ENCODE measurements at places on chromosomes 3 and 15.

DNA sequence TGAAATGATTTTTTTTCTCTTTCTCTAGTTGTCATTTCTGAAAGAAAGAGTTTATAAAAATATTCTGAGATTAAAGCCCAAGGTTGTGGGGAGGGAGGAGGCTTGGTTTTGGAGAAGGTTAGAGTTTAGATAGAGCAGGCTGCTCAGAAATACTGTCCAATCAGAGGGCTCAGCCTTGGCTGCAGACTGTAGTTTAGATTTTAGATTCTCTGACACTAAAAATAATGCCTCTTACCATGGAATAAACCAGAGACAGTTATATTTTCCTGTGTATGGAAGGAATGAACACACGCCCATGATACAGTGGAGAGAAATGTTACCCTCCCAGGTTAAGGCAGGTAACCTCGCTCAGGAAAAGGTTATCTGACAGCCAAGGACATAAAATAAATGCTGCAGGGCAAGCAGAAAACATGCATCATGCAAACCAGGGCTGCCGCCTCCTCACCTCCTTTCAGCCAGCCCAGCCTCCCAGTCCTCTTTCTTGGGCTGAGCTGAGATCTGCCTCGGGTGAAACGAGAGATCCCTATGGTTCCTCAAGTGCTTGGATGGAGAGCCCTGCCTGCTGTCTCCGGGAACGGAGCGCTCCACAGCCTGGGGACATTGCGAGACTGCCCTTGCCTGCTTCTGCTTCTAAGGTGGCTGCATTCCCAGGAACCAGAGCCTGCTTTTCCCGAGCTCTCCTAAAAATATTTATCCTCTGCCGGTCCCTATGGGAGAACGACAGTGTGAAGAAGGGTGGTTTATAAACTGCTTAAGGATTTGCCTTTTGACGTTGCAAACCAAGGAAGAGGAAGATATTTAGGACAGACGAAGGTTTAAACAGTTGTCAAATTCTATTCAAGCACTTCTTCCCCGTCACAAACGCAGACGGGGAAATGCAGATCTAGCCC is 848 bp downstream of the NCEH1 start:
- no peak for DNase-seq

DNA sequence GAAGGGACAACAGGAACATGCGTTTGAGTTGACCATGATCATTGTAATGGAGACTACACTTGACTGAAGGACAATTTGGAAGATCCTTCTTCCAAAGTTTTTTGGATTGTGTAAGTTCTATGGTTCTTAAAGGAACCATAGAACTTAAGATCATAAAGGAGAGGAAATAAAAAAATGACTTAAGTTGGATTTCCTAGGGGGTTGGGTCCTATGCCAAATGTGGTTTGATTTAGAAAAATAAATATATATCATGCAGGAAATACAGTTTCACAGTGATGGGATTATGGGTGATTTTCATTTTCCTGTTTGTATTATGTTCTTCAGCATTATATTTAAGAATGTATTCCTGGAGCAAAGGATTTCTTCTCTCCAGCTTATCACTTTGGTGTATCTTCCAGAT is 305.5 kb upstream of the DPH6 start:
- no peak for DNase-seq

- no peak for DNase-seq
These were observed 204.8 kb upstream of the IGF1R start for GRCh38 chr15:98443526-98443925.

GRCh38 chr3:14227856-14228255 is 49.2 kb downstream of the LSM3 start:
- no peak for DNase-seq

DNA sequence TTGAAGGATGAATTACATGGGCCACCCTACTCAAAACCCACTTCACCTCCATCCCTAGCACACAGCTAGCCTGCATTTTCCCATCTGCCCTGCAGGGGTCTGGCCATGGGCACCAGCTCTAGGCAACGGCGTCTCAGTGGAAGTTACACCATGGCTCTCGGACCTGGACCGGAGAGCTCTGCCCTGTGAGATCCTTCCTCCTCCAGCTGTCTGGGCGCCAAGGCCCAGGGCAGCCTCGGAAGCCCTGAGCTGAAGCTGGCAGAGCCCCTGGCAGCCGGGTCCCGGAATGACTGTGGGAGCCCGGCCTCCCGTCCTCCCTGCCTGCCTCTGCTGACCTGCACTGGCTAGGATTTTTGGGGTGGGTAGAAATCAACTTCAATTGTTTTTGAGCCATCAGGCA is 98.9 kb downstream of the CHSY1 start:
- no peak for DNase-seq

DNA sequence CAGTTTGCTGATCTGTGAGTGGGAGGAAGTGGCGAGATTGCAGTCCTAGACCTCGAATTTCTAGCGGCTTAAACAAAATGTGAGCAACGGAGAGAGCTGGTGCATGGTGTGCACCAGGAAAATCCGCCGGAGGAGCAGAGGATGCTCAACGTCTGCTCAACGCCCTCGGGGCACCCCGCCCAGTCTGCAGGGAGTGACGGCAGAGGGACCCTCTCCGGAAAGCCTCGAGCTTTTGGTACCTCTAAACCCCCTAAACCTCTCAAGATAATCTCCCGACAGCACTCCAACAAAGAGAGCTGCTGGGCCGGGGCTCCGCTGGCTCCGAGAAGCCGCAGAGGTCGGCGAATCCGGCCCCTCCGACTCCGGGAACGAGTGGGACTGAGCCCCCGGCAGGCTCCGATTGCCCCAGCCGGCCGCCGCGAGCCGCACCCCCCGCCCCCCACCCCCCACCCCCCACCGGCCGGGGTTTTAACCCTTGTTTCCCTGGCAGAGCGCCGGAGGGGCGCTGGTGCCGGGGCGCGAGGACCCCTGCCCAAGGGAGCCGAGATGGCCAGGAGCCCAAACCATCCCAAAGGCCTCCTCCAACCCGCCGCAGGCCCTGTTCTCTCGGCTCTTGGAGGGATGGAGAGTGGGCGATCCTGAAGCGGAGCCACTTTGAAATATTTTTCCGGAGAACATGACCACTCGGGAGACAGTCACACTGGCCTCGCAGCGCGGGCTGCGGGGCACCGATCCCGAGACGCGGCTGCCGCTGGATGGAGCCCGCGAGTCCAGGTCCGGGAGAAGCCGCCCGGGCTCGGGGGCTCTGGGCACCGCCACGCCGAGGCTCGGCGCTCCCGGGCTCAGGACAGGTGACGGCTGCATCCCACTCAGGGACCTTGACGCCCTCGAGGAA is 1.5 kb downstream of the MEGF11 start:
- DNase-seq = peak; percentile 26

DNA sequence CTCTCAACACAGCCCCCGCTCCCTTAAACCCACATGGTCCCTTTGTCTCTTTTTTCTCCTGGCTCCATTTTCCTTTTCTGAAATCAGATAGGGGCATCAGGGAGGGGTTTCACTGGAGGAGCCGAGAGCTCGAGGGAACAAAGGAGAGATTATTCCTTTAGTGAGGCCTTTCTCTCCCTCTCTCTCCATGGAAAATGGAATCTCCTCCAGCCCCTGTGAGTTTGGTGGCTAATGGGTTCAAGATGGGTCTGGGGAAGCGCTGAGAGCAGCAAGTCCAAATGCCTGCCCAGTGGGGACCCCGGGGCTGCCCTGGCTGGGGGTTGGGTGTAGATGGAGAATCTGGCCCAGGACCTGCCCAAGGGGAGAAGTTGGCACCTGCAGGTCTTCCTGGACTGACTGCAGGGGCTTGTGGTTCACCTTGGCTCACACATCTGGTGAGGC is 56.8 kb downstream of the ITGA11 start:
- no peak for DNase-seq

DNA sequence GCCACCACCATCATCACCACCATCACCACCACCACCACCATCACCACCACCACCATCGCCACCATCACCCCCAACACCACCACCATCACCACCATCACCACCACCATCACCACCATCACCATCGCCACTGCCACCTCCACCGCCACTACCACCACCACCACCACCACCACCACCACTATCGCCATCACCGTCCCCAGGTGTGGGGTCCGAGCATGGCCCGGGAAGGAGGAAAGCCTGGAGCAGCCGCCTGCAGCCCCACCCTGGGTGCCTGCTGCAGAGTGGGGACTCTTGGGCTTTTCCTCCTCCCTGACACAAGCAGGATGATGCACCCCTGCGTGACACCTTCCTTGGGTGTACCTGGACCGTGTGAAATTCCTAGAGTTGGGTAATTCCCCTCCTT is 43.9 kb downstream of the MUC4 start:
- DNase-seq = no peak

- no peak for DNase-seq
These were observed 35.5 kb downstream of the CRTAP start for GRCh38 chr3:33149342-33149741.

DNA sequence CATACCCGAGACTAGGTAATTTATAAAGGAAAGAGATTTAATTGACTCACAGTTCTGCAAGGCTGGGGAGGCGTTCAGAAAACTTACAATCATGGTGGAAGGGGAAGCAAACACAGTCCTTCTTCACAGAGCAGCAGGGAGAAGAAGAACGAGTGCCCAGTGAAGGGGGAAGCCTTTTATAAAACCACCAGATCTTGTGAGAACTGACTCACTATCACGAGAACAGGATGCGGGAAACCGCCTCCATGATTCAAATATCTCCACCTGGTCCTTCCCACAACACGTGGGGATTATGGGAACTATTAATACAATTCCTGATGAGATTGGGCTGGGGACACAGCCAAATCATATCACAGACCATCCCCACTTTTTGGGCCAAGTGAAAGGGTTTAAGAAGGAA is 58.8 kb upstream of the CTXND1 start:
- no peak for DNase-seq

DNA sequence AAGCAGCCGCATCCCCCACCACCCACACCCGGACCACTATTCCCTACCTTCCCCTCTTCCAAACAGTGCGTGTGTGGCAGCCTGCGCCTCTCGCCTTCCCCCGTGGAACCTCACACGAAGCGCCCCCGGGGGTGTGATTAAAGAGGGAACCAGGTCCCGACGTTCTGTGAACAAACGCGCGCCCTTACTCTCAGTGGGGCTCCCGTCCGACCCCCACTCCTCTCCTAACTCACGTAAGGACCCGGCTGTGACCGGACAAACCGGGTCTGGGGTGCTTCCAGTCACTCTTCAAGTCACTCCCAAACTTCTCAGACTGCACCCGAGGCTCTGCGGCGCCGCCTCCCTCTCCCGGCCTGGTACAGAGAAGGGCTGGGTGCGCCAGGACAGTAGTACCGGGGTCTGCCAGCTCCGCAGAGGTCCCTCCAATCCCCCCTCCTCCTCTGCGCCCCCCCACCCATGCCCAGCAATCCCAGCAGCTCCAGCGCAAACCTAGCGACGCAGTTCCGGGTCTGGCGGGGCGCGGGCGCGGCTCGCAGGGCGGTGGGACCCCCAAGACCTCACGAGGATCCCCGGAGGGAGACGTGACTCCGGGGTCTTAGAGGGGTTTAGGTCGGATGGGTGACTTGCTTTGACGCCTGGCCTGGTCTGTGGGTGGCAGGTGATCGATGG is 574 bp downstream of the DUOXA1 start:
- no peak for DNase-seq

DNA sequence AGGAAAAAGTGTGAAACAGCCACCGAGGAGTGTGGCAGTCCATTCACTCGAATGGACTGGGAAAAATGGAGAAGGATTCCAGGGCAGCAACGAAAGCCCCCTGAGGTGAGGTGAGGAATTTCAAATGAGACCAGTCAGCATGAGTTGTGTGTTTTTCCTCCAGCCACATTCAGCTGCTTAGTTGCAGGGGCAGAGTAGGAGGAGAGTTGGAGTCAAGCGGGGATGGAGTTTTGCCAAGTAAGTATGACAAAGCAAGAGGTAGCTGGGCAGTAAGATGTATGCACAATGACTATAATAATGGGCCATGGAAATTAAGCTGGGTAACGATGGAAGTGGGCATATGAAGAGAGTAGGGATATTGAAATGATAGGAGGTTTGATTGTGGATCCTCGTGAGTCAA is 64.4 kb downstream of the CCDC54 start:
- no peak for DNase-seq

GRCh38 chr15:34789326-34789725 is 6.0 kb downstream of the ACTC1 start:
- DNase-seq = no peak

DNA sequence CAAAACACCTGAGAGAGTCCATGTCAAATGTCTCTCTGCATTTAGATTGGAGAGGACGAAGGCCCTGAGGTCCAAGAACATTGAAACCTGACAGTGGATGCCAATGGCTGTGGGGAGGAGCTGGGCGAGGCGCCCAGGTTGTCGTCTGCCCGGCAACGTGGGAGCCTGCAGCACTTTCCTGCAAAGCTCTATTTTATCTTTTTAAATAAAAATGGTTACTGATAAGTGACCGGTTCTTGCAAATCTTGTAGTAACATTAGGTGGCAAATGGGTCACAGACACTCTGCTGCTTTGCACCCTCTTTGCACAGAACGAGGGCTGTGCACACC is 19.5 kb upstream of the FANCD2 start:
- no peak for DNase-seq

- DNase-seq = no peak
These were observed 4.4 kb upstream of the LRRC15 start for GRCh38 chr3:194373899-194374298.

DNA sequence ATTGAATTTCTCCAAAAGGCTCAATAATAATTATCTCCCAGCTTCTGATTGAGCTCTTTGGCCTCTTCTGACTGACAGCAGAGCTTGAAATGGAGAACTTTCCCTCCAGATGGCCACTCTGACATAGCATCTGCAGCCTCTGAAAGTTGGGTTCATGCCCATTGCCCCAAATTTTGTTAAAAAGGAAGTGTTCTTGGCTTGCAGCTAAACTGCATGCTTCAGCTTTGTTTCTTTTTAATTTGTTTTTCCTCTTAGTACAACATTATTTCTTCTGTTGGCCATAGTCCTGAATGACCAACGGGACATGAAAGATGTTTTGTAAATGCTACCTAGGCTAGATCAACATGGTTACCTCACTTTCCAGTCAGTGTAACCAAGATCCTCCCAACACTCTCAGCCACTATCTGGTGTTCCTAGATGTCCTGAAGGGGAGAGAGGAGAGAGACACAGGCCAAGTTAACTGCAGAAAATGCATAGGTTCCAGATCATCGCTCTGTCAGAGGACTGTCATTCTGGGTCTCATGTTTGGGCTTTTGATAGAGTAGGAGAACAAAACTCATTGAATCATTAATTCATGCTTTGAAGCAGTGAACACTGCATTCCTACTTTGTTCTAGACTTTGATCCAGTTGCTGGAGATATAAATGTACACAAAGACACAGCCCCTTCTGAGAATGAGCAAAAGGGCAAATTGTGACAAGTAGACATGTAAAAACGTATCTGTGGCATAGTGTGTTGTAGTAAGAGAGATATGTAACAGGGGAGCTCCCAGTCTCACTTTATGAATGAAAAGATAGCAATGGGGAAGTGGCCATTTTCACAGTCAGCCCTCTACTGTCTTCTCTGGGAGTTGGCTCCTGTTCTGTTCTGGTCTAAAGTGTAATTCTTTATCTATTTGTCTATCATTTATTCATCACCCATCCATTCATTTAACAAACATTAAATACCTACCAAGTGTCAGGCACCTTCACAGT is 156.2 kb downstream of the ZNF621 start:
- no peak for DNase-seq

- no peak for DNase-seq
These were observed 91.1 kb downstream of the TBL1XR1 start for GRCh38 chr3:177106184-177106583.

GRCh38 chr3:87044846-87045245 is 53.9 kb upstream of the VGLL3 start:
- no peak for DNase-seq

All from CD4-positive, alpha-beta T cell treated with Interleukin-6 at 100 ng/mL for 8 hours (primary cell).